Stimulated activated CD4-positive, alpha-beta T cell treated with anti-CD3 and anti-CD28 coated beads, TNF-alpha, amount 100 ng/mL, for 1 hour (primary cell): ENCODE measurements at places on chromosomes 2 and 18.

DNA sequence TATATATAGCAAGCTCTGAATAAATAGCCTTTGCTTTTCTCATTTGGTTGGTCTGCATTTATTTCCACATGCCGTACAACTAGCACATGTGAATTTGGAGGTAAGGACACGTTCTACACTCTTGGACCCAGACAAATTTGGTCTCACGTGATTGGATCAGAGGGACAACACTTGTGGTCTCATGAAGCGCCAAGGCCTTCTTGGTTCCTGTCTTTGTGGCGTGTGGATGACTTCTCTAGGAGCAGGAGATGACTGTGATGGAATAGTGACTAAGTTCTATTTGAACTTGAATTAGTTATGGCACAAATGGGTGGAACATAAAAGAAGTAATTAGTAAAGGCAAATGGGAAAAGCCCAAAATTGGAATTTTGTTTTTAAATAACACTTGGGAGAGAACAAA lies 206.9 kb downstream of the BCL2 start:
- no peak for DNase-seq

DNA sequence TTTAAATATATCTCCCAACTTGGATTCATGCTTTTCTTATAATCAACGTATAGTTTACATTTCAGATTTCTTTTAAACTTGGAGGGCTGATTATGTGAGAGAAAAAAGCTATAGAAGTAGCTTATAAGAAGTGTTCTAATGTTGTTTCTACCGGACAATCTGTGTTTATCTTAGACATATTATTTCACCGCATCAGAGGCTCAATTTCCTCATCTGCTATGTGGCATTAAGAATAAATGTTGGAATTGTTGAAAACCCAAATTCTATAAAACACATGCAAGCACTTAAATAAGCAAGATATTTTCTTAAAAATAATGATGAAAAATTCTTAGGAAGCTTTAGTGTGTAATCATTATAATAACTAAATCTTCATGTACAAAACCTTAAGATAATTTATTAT lies 407.9 kb downstream of the HRH4 start:
- DNase-seq = no peak

DNA sequence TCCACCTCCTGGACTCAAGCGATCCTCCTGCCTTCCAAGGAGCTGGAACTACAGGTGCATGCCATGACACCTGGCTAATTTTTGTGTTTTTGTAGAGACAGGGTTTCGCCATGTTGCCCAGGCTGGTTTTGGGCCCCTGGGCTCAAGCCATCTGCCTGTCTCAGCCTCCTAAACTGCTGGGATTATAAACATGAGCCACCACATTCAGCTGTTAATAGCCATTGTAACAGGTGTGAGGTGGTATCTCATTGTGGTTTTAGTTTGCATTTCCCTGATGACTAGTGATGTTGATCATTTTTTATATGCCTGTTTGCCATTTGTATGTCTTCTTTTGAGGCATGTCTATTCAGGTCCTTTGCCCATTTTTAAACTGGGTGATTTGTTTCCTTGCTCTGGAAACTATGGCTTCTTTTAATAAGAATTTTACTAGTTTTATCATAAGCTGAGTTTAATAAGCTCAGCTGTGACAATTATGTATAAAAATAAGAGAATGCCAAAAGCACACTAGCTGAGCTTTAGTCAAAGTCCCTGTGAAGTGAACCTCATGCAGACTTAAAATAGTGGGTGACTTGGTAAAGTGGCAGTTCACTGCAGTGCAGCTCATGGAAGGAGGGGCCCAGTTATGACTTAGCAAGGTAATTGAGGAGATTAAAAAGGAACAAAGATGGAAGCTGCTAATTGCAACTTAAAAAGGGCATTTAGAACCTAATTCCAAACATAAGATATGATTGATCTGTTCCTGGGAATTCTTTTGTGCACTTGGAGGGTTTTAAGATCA lies 465.1 kb downstream of the TGIF1 start:
- DNase-seq = no peak

- DNase-seq = no peak
Observed at GRCh38 chr2:238504181-238504931, 77.6 kb downstream of the ASB1 start.

DNA sequence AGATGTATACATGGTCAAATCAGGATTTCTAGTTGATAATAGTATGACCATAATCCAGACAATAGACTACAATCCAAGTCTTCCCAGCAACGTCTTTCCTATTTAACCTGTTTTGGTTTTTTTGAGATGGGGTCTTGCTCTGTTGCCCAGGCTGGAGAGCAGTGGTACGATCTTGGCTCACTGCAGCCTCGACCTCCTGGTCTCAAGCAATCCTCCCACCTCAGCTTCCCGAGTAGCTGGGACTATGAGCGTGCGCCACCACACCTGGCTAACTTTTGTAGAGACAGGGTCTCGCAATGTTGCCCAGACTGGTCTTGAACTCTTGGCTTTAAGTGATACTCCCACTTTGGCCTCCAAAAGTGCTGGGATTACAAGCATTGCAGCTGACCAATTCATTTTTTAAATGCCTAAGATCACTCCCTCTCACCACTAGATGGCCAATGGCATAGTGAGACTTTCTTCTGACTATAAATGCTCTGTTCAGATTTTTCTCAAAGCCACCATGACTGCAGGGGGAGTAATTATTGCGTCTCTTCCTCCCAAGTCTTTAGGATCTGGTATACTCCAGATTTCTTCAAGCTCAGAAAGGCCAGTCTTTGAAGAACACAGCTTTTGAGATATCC lies 47.6 kb downstream of the HNRNPLL start:
- no peak for DNase-seq

DNA sequence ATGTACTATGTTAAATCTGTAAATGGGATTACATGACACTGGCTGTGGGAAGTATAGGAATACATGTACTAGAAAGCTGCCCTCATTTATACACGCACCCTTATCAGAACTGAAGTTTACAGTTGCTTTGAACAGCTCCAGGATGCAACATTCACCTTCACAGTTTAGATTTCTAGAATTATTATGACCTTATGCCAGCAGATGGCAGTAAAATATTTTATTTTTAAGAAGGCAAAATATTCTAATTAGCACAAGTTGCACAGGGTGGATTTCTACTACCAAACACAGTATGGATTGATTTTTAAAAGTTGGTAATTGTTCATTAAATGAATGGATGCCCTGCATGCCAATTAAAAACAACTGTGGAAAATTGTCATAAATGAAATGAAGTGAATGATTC lies 670.4 kb downstream of the KCNJ3 start:
- DNase-seq = no peak
